HT-29 (cell line): ENCODE measurements at places on chromosomes 16 and 17.

DNA sequence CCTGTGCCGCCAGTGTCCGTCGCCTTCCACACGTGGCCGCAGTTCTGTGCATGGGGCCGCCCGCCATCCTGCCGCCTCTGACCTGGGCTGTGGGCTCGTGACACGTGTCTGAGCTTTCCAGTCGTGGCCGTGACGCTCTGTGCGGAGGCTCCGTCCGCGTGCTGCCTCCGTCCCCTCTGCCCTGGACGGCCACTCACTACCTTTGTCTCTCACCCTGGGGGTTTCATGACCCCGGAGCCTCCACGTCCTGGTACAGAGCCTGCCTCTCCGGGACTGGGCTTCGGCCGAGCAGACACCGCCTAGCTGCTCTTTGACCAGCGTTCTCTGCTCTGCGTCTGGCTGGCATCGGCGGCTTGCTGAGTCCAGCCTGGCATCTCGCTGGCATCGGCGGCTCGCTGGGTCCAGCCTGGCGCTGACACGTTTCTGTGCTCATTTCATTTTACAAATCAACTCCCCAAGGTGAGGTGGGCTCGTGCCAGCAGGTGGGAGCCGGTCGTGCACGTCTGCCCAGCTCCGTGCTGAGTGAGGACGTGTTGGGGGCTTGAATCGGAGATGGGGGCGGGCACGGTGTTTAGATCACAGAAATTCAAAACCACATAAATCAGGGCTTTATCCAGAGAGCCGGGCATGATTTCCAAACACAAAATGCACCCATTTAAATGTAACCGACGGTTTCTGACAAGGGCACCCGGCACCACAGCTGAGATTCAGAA lies 44.3 kb upstream of the GNG13 start:
- DNase-seq = no peak

DNA sequence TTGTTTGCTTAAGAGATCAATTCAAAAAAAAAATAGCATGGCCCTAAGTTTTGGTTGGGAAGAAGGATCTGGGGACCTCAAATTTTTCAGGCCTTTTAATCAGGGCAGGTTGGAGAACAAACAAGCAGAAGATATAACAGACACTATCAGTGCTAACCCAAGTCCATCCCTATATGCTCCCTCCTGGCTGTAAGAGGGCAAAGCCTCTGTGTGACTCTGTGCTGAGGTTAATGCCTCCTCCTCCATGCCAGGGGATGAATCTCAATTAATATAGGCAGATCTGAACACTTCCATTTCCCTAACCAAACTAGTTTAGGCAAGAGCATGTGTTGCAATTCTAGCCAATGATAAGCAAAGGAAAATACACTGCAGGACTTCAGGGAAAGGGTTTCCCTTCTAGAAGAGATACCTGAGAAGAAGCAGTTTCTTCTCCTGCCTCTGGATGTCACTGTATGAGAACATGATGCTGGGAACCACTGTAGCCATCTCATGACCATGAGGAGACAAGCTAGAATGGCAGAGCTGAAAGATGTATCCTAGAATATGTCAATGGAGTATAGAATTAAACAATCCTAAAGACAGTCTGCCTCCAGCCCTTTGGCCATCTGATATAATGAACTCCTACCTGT lies 76.0 kb downstream of the CHD9NB start:
- DNase-seq = peak; percentile 48

DNA sequence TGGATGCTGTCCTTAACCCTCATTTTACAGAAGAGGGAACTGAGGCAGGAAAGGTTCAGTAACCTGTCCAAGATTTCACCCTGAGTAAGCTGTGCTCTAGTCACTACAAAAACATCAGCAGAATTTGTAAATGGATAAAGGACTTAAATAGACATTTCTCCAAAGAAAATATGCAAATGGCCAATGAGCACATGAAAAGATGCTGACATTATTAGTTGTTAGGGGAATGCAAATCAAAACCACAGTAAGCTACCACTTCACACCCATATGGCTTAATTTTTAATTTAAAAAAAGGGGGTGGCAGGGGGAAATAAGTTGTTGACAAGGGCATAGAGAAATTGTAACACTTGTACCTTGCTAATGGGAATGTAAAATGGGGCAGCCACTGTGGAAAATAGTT lies 51.4 kb downstream of the C17orf67 start:
- no peak for DNase-seq

- DNase-seq = peak; percentile 5
Observed at GRCh38 chr16:73949574-73950320, 346.9 kb upstream of the PSMD7 start.

DNA sequence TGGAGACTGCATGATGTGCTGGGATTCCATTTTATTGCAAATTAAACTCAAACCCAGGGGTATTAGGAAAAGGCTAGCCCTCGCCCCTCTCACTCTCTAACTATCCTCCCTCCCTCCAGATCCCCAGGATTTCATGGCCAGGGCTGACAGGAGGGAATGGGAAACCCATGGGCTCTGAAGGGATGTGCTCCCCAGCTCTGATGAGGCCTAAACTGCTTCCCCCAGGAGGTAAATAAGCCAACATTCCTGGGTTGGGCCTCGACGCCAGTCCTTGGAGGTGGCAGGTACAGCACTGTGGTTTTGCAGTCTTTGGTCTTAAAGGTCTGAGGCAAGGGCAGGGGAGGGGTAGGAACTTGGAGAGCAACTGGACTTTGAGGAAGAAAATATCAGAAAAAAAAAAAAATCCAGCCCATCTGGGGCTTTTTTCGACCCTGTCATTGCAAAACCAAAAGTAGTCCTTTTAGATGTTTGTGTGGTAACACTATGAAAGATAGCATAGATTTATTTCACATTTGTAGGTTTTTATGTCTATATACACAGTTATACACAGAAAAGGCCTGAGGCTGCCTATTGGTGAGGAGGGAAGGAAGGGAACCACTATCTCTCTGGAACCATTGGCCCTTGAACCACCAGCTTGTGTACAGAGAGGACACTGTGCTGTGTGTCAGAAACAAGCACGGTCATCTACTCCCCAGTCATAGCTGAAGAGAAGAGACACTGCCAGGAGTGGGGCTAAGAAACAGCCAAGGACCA lies 12.0 kb downstream of the C17orf113 start:
- DNase-seq = no peak

DNA sequence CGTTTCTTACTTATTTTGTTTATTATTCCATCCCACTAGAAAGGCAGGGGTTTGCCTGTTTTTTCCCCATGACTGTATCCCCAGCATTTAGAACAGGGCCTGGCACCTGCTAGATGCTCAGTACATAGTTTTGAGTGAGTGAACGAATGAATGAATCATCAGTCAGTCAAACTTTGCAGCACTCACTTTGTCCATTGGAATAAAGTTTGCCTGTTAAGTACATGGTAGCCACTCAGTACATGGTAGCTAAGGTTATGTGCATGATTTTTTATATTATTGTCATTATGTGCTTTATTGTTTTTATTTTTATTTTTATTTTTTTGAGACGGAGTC lies 88.5 kb downstream of the CMIP start:
- no peak for DNase-seq

DNA sequence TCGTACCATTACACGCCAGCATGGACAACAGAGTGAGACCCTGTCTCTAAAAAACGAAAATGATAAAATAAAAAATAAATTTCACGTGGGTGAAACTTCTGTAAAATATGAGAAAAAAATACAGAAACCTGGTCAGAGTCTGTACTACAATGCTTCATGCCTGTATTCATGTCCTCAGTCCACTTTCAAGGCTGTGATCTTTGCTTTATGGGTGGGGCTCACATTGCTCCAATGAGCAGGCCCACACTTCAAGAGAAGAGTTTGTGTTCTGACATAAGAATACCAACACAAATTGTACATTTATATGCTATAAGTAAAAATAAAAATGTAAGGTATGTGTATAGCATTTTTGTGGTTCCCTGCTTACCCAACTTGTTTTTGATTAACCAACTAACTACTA lies 32.2 kb upstream of the ABCA3 start:
- no peak for DNase-seq

GRCh38 chr17:62911114-62911513 lies 54.9 kb upstream of the TANC2 start:
- DNase-seq = no peak

DNA sequence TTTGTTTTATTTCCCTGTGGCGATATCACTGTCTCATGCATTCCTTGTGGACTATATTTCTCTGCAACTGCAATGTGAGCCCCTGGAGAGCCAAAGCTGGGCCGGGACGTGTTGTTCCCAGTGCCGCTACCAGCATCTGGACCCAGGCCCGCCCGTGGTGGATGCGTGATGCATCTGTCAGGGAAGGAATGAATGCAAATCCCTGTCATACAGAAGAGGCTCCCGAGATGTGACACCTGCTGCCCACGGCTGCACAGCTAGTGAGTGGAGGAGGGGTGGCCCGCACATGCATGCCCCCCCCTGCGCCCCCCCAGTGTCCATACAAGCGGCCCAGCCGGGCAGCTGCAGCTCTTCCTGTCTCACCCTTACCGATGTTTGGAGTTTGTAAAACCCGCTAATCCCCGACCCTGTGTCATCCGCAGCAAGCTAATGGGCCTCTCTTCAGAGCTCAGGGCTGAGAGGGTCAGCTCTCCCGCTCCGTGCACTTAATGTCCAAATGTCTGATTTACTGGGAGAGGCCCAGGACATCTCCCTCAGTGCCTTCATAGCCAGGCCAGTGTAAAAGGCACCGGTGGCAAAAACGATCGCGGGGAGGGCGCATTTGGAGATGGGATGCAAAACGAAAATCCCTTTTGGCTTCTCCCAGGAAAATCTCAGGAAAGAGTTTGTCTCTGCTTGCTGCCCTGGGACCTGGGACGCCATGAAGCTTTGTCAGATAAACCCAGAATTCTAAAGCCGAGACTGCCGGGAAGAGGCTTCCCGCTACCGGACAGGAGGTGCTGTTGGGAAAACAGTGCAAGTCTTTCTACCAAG lies 91.8 kb downstream of the FOXL1 start:
- no peak for DNase-seq

GRCh38 chr17:83012868-83013778 lies 66.3 kb upstream of the METRNL start:
- no peak for DNase-seq
